ENCODE measurements at places on chromosomes 7 and 10.

GRCh38 chr7:101411508-101411874, 48.8 kb downstream of the COL26A1 start:
- DNase-seq, result no peak

GRCh38 chr10:110364531-110364937, 59.8 kb upstream of the SMNDC1 start:
- no peak for DNase-seq

GRCh38 chr10:107692072-107692471, 527.6 kb upstream of the SORCS1 start:
- DNase-seq, result no peak

DNA sequence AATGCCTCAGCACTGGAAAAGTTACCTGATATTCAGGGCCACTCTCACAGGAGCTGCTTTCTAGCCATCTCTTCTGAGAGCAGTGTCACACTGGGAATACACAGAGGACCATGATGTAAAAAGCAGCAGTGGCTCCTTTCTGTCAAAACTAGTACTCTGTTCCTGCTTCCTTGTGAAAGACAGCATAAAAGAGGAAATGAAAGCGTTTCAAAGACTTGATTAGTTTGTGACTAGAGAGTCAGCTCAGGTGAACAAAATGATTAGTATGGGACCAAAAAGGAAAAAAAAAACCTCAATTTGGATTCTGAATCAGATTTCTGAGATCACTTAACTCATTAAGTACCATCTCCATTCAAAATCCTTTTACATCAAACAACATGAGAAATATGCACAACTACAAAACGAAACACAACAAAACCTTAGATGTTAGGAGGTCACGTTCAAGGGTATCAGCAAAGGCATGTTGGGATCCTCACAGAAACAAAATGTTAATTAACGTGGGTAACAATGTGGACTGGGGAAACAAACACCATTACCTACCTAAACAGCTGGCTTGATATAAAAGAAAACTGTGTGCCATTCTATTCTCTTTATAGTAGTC, 103.7 kb downstream of the MACC1 start:
- DNase-seq, result no peak

- no peak for DNase-seq
These were observed 661.7 kb upstream of the SORCS1 start for GRCh38 chr10:107826171-107826570.

All from activated gamma-delta T cell treated with anti-CD3 and anti-CD28 coated beads, Interleukin-2, amount 50 U/mL, for 16 hours (primary cell).